Left lung (tissue), 14 donors: ENCODE measurements at places on chromosomes 11 and 22. TPM values are rescaled to one million over a fixed set of nuclear protein-coding genes. Genes with fewer than 3 reads are reported as not detected.

DNA sequence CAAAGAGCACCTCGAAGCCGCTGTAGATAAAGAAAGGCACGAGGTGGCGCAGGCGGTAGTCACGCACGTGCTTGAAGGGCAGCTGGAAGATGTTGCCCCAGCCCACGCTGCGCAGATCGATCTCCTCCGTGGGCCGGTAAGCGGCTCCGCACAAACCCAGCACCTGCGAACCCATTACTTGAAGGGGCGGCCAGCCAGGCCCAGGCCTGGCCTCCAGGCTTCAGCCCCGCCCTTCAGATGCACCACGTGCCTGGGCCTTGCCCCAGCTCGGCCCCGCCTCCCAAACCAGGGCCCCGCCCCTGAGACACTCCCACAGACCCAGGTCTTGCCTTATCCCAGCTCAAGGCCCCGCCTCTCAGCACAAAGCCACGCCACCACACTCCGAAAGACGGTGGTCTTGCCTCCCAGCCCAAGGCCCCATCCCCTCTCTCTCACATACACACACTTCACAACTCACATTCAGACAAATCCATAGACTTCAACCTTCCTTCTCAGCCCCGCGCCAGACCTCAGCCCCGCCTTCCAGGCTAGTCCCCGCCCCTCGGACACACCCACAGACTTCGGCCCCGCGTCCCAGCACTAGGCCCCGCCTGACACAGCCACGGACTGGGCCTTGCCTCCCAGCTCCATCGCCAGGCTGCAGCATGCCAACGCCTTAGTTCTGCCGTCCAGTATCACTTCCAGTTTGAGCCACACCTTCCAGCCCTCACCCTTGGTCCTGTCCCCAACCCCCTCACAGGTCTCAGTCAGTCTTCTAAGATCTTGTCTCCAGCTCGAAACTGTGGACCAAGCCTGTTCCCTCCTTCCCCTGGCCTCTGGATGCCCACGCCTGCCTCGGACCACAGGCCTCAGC, 7.0 kb downstream of the UNC93B1 start:
- no peak for DNase-seq

Gene ASCL2
- 0.79 TPM for total RNA-seq

DNA sequence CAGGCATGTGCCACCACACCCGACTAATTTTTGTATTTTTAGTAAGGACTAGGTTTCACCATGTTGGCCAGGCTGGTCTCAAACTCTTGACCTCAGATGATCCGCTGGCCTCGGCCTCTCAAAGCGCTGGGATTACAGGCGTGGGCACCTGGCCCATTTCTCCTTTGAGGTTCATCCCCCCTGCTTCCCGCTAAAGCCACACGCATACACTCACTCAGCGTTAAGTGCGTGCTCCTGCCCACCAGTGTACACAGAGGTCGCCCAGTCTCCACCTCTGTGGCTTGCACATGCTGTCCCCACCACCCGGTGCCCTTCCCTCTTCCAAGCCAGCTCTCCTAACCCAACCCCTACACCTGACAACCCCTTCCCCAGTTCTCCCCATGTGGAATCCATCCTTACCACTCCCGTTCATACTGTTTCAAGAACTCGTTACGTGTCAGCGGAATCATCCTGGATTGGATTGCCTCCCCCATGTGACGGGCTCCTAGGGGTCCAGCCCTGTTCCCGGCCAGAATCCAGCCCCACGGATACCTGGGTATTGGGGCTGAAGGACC, 15.7 kb upstream of the CYTH4 start:
- DNase-seq = no peak

Gene CHRM1
- total RNA-seq = 1.2 TPM

GRCh38 chr11:17401841-17402240, 13.4 kb upstream of the KCNJ11 start:
- DNase-seq = no peak

DNA sequence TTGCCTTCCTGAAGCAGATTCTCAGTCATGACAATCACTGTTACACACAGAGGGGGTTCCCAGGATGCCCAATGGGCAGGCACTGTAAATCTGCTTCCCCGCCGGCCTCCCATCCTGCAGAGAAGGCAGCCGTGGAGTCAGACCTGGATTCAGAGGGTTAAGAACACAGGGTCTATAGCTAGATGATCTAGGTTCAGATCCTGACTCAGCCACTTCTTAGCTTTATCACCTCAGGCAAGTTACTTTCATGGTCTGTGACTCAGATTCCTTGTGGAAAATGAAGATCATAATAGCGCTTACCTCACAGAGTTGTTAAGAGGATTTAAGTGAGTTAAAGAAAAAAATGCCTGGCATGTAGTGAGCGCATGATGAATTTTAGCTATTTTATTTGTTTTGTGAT, 95.9 kb downstream of the TIMP3 start:
- no peak for DNase-seq

DNA sequence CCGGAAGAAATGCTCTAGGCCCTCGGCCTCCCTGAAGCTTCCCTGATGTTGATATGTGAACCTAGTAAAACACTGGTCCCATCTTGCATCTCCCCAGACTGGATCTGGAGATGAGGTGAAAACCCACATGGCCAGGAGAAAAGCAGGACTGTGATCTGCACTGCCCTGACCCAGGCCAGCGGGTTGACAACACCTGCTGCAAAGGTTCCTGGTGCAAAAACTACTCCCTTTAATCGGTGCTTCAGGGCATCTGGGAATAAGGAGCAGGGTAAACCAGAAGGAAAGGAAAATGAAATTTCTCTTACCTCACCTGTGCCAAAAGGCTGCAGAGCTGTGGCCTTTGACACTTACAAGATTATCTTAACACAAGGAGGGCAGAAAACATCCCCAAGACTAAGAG, 30.6 kb downstream of the PACSIN2 start:
- DNase-seq = no peak

- DNase-seq = no peak
Observed at GRCh38 chr11:84541731-84542340, 1085.3 kb downstream of the DLG2 start.

Gene KCNJ5
- total RNA-seq = 5.0 TPM

Gene MRGPRX4
- total RNA-seq = not detected
